ENCODE measurements at places on chromosomes 3 and 15. TPM values are rescaled to one million over a fixed set of nuclear protein-coding genes. Genes with fewer than 3 reads are reported as not detected.

The LRRIQ4 gene
- total RNA-seq: 0.23 TPM

The SEMA3G gene
- total RNA-seq: 39.2 TPM

The CCRL2 gene
- 3.0 TPM for total RNA-seq

DNA sequence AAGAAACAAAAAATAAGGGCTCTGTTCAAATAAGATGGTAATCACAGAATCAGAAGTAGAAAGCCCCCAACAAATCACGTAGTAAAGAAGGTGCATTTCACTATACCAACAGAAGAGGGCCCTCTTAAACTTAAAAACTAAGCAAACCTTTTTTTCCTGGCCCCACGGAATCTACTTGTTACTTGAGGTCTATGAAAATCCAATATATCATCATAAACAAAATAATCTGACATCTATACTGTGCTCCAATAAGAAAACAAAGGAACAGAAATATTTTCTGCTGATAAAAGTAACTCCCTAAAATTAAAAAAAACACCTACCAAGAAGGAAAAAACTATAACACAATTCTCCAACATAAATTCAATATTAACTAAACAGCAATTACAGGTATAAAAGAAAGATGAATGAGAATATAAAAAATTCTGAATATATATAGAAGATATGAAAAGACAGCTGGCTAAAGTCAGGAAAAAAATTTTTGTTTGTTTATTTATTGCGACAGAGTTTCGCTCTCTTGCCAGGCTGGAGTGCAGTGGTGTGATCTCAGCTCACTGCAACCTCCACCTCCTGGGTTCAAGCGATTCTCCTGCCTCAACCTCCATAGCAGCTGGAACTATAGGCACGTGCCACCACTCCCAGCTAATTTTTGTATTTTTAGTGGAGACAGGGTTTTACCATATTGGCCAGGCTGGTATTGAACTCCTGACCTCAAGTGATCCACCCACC lies 81.8 kb downstream of the CLASP2 start:
- no peak overlapping the region for H3K4me3 ChIP-seq
- no peaks in the 10 kb centered on the region for H3K27me3 ChIP-seq
- H3K27ac ChIP-seq: no peak overlapping the region

GRCh38 chr3:27147215-27147614 lies 222.0 kb downstream of the NEK10 start:
- no peaks in the 10 kb centered on the region for H3K36me3 ChIP-seq
- no peak for DNase-seq
- no peaks in the 10 kb centered on the region for H3K4me1 ChIP-seq
- H3K27ac ChIP-seq: no peak overlapping the region

GRCh38 chr3:183265157-183265642 lies 12.1 kb downstream of the B3GNT5 start:
- H3K27me3 ChIP-seq: no peaks in the 10 kb centered on the region
- H3K4me1 ChIP-seq: peaks cover under 1% of the 10 kb centered on the region
- H3K36me3 ChIP-seq: no peaks in the 10 kb centered on the region
- H3K4me3 ChIP-seq: no peak overlapping the region
- peak overlapping the region; percentile 2 for H3K27ac ChIP-seq
- DNase-seq: no peak

GRCh38 chr3:66398228-66399025 lies 102.4 kb downstream of the LRIG1 start:
- DNase-seq: no peak
- H3K27me3 ChIP-seq: no peaks in the 10 kb centered on the region
- H3K4me3 ChIP-seq: no peak overlapping the region
- H3K4me1 ChIP-seq: peaks cover 39% of the 10 kb centered on the region

GRCh38 chr3:166527325-166527724 lies 690.1 kb upstream of the BCHE start:
- no peak overlapping the region for H3K4me3 ChIP-seq
- no peak for DNase-seq
- no peaks in the 10 kb centered on the region for H3K4me1 ChIP-seq
- H3K27me3 ChIP-seq: no peaks in the 10 kb centered on the region
- H3K27ac ChIP-seq: no peak overlapping the region
- no peaks in the 10 kb centered on the region for H3K36me3 ChIP-seq

DNA sequence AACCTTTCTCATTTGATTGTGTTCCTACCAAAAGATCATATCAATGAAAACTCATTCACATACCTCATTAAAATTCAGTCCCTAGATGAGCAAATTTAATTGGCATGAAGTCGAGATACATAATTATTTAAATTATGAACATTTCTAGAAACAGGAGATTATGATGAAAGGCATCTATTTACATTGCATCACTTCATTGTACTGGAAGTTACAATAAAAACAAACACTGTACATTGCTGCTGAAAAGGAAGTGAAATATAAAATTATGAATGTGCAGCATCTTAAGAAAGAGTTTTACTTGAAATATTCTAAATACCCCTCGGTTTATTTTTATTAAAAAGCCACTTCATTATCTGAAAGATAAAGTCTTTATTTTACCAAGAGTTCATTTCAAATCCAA lies 163.4 kb upstream of the ZNF385D start:
- no peak for DNase-seq
- no peaks in the 10 kb centered on the region for H3K36me3 ChIP-seq
- no peak overlapping the region for H3K27ac ChIP-seq
- peaks cover 12% of the 10 kb centered on the region for H3K4me1 ChIP-seq

- no peaks in the 10 kb centered on the region for H3K27me3 ChIP-seq
- no peak overlapping the region for H3K27ac ChIP-seq
- no peaks in the 10 kb centered on the region for H3K4me1 ChIP-seq
- no peak overlapping the region for H3K4me3 ChIP-seq
Measured at GRCh38 chr3:197501496-197501878, 54.3 kb downstream of the BDH1 start.

DNA sequence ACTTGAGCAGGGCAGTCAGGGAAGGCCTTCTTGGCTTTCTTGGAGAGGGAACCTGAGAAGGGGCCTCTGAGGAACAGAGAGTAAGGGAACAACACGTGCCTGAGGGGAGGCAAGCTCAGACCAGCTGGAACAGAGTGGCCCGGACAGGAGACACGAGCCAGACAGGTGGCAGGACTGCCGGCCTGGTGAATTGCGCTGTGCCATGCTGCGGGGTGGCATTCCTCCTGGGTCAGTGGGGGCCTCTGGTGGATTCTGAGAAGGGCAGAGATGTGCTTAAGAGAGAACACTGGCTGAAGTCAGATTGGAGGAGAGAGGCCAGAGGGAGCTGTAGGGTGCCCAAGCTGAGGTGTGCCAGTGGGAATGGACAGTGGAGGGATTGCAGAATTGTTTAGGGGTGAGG lies 4.9 kb downstream of the CHAC1 start:
- H3K27me3 ChIP-seq: no peaks in the 10 kb centered on the region
- peaks cover 34% of the 10 kb centered on the region for H3K4me1 ChIP-seq
- H3K27ac ChIP-seq: no peak overlapping the region
- H3K36me3 ChIP-seq: no peaks in the 10 kb centered on the region
- no peak for DNase-seq
- H3K4me3 ChIP-seq: no peak overlapping the region

DNA sequence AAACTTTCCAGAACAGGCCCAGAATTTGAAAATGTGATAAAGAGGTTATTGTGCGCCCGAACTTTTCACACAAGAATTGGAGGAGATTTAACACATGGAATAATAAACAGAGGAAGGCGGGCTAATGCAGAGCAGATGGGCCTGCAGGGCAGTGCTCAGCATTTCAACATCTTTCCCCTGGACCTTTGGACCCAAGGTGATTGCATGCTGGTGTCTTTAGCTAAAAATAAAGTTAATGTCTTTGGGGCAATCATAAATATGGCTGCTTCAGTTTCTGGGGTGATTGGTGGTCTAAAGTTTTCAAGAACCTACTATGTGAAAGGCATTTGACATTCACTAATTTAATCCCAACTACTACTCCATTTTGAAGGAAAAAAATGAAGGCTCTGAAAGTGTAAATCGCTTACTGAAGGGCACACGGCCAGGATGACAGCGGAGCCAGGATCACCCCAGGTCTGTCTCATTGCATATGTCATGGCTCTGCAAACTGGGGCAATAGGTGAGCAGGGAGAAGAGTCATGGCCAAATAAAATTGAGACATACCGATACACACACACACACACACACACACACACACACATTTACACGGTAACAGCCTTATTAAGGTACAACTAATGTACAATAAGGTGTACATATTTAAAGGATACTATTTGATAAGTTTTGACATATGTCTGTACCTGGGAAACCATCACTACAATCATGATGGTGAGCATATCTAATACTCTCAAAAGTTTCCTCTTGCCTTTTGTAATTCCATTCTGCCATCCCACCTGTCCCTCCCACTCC lies 243.1 kb upstream of the LRRFIP2 start:
- DNase-seq: no peak
- no peaks in the 10 kb centered on the region for H3K27me3 ChIP-seq
- peaks cover 75% of the 10 kb centered on the region for H3K36me3 ChIP-seq
- no peaks in the 10 kb centered on the region for H3K4me1 ChIP-seq
- no peak overlapping the region for H3K27ac ChIP-seq

GRCh38 chr3:72244396-72244795 lies 459.4 kb upstream of the PROK2 start:
- H3K4me3 ChIP-seq: no peak overlapping the region
- no peaks in the 10 kb centered on the region for H3K27me3 ChIP-seq
- peaks cover 42% of the 10 kb centered on the region for H3K4me1 ChIP-seq
- no peak for DNase-seq

GRCh38 chr3:4224331-4224730 lies 78.8 kb upstream of the SETMAR start:
- no peaks in the 10 kb centered on the region for H3K27me3 ChIP-seq
- DNase-seq: no peak

DNA sequence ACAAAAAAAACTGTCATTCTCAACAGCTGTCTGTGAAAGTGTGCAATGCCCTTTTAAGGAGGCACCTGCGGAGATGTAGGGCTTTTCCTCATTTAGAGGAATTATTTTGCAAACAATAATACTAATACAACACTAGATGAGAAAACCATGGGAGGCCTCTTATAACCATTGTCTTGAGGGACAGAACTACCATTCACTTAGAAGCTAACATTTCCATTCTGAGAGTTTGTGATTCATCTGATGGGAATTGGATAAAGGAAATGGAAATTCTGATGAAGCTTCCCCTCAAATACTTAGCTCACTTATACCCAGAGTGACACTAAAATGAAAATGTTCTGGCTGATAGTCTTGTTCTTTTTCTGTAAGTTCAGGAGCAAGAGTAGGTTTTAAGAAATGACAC lies 147.7 kb downstream of the CADPS start:
- H3K4me3 ChIP-seq: no peak overlapping the region
- no peak overlapping the region for H3K27ac ChIP-seq
- H3K27me3 ChIP-seq: no peaks in the 10 kb centered on the region
- DNase-seq: no peak
- H3K4me1 ChIP-seq: no peaks in the 10 kb centered on the region

DNA sequence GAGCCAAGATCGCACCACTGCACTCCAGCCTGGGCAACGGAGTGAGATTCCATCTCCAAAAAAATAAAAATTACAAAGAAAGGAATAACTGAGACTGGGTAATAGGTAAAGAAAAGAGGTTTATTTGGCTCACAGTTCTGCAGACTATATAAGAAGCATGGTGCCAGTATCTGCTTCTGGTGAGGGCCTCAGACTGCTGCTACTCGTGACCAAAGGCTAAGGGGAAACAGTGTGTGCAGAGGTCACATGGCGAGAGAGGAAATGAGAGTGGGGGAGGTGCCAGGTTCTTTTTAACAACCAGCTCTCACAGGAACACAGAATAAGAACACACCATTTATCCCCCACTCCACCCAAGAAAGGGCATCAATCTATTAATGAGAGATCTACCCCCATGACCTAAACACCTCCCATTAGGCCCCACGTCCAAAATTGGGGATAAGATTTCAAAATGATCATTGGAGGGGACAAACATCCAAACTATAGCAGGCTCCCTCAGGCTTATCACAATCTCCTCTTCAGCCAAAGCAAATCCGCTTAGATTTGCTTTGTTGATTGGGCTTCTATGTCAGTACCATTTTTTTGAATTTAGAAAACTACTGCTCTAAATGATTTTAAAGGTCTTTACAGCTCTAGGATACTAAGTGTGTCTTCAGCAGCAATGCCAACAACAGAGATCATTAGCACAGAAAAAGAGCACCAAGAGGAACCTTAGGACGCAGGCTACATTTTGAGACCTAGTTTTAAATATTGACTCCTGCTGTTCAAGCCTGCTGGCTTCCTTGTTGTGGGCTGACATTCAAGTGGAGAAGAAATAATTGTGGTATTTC lies 84.2 kb upstream of the TBL1XR1 start:
- no peak overlapping the region for H3K27ac ChIP-seq
- no peak overlapping the region for H3K4me3 ChIP-seq
- peaks cover 8% of the 10 kb centered on the region for H3K4me1 ChIP-seq
- H3K36me3 ChIP-seq: no peaks in the 10 kb centered on the region
- no peaks in the 10 kb centered on the region for H3K27me3 ChIP-seq
- DNase-seq: no peak

DNA sequence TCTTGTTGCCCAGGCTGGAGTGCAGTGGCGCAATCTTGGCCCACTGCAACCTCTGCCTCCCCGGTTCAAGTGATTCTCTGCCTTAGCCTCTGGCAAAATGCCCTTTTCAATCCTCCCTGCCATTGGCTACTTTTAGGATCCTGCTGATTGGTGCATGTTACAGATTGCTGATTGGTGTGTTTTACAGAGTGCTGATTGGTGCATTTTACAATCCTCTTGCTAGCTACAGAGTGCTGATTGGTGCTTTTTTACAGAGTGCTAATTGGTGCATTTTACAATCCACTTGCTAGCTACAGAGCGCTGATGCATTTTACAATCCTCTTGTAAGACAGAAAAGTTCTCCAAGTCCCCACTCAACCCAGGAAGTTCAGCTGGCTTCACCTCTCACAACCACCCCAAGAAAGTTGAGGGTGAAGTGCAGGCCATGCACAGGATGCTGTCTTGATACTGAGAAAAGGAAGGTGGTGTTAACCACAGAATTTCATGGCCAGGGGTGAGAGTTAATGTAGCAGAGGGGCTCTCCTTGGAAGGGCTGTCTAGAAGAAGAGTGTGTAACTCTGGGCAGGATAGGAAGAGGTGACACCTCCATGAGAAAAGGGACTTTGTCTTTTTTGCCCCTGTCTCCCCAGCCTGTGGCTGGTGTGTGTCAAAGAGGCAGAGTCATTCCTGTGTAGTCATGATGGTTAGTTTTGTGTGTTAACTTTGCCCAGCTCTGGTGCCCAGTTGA lies 145.9 kb downstream of the APBA2 start:
- peak; percentile 64 for DNase-seq
- no peaks in the 10 kb centered on the region for H3K4me1 ChIP-seq
- no peak overlapping the region for H3K27ac ChIP-seq
- H3K27me3 ChIP-seq: no peaks in the 10 kb centered on the region

DNA sequence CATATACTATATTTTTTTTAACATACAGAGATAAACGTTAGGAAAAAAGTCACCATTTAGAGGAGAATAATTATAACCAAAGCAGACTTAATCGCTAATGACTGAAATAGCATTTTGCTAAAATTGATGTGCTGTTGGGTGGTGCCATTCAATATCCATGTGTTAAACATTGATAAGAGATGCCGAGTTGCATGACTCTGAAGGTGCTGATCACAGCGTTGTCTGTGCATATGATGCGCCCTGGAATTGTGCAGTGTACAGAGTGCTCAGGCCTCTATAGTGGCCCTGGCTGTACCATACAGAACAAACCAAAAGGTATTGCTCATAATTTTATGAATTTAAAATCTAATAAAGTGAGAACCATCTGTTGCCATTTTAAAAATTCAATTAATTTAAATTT lies 168.3 kb downstream of the MEIS2 start:
- H3K4me3 ChIP-seq: no peak overlapping the region
- DNase-seq: no peak
- H3K4me1 ChIP-seq: no peaks in the 10 kb centered on the region
- no peaks in the 10 kb centered on the region for H3K36me3 ChIP-seq
- H3K27ac ChIP-seq: no peak overlapping the region
- no peaks in the 10 kb centered on the region for H3K27me3 ChIP-seq

GRCh38 chr3:194277786-194278130 lies 73.4 kb downstream of the CPN2 start:
- no peak overlapping the region for H3K4me3 ChIP-seq
- DNase-seq: no peak
- H3K27ac ChIP-seq: peak overlapping the region; percentile 92
- peaks cover 32% of the 10 kb centered on the region for H3K4me1 ChIP-seq
- H3K27me3 ChIP-seq: no peaks in the 10 kb centered on the region
- no peaks in the 10 kb centered on the region for H3K36me3 ChIP-seq
